ENCODE measurements at places on chromosomes 7 and 10.
A peak's percentile ranks its signal among the peaks of the same experiment; 100 is the strongest.

- no peak for ATAC-seq
Measured at GRCh38 chr10:90856964-90857634, 740 bp downstream of the HTR7 start.

GRCh38 chr10:44619521-44619920 is 234.6 kb upstream of the CXCL12 start:
- no peak for ATAC-seq

DNA sequence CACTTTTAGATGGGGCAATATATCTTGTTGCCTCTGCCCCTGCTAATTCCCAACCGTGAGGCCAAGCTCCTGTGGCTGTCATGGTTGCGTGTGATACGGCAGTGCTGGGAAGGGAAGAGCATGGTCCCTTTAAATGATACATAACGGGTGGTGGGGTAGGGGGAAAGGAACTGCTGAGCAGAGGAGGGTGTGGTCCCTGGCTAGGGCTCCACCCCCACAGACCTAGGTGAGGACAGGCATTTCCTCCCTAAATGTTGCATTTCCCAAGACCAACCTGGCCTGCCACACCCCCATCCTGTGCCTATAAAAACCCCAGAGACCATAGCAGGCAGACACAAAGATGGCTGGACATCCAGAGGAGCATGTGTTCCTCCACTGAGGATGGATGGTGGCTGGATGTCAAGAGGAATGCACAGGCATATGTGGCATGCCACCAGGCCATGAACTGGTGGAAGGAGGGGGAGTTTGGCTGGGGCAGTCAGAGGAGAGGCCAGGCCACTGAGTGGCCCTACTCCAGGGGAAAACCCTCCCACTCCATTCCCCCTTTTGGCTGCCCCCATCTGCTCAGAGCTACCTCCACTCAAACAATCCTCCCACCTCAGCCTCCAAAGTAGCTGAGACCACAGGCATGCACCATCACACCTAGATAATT is 104.0 kb downstream of the PLXDC2 start:
- no peak for ATAC-seq

DNA sequence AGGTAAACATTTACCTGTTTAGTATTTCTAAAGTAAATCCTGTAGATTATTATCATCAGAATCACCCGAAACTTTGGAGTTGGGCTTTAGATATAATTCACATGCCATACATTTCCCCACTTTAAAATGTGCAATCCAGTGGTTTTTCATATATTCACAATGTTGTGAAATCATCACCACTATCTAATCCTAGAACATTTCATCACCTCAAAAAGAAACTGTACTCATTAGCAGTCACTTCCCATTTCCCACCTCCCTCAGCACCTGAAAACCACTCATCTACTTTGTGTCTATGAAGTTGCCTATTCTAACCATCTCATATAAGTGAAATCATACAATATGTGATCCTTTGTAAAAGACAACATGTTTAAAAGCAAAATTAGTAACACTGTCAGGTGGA is 182.6 kb downstream of the FZD1 start:
- ATAC-seq: no peak

- peak; percentile 17 for ATAC-seq
Measured at GRCh38 chr7:139132887-139133286, 23.4 kb upstream of the ZC3HAV1 start.

DNA sequence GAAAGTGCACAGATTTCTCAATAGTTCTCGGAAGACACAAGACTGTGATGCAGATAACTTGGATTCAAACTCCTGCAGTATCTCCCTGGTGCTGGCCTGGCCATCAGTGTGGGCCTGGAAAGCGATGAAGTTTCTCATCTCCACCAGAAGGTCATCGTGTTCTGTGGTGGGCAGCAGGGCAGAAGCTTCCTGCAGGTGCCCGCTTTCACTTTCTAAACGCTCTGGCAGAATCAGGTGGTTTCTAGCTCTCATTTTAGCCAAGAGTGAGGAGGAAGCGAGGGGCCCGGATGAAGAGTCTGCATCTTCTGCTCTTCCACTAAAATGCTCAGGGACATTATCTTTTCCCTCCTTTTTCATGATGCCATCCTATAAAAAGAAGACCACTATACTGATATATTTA is 63.0 kb upstream of the DRGX start:
- ATAC-seq: no peak

DNA sequence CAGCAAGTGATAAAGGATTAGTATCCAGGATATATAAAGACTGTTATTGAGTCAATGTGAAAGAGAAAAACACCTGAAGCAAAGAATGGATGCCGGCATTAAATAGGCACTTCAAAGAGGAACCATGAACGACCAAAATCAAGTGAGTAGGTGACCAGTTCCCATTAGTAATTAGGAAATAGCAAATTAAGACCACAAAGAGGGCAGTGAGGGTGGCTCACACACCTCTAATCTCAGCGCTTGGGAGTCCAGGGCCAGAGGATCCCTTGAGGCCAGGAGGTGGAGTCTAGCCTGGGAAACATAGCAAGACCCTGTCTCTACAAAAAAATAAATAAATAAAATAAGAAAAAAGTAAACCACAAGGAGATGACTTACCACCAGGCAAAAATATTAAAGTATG is 1.5 kb upstream of the ANTXRL start:
- ATAC-seq: no peak
